ENCODE measurements at places on chromosomes 7 and 10.

GRCh38 chr10:87079106-87079836, 15.4 kb downstream of the GLUD1 start:
- no peak for DNase-seq

DNA sequence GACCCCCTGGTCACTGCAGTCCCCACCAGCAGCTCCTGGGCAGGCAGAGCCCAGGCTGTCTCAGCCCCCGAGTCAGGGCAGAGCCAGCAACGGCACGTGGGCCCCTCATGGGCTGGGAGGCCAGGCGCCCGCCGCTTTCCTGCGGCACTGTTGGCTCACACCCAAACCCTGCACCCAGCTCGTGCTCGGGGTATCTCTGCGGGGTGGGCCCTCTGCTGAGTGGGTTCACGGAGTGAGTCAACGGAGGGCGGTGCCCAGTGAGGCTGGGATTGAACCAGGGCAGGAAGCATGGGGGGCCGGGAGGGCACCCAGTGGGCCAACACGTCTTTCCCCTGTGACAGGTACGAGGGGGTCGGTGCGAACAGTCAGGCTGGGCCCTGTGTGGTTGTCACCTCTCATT, 28.9 kb downstream of the ADAP1 start:
- no peak for DNase-seq

- DNase-seq, result no peak
Observed at GRCh38 chr7:131027287-131027773, 293.3 kb upstream of the KLF14 start.

- DNase-seq, result no peak
Observed at GRCh38 chr7:47576031-47576865, 5.7 kb downstream of the TNS3 start.

GRCh38 chr10:96964131-96964530, 132.0 kb downstream of the LCOR start:
- DNase-seq, result no peak

GRCh38 chr10:123398180-123398591, 244.0 kb downstream of the BUB3 start:
- DNase-seq, result no peak

DNA sequence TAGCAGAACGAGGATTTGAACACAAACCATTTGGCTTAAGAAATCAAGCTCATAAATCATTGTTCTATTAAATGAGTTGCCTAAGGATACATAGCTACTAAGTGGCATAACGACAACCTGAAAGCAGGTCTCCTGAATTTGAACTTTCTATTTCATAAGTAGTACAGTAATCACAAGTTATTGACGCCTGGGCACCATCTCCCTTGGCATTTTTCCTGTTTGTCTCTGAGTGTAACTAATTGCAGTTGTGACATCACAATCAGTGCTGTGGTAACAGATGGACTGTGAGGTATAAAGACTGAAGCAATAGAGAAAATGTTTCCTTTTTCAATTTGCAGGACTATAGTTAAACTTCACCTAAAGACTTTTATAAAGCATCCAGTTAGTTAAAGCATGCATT, 6.4 kb upstream of the CSTF2T start:
- no peak for DNase-seq

- no peak for DNase-seq
Observed at GRCh38 chr7:128151635-128152034, 89.4 kb upstream of the LEP start.

GRCh38 chr7:106283831-106284713, 711 bp downstream of the NAMPT start:
- peak; percentile 56 for DNase-seq

DNA sequence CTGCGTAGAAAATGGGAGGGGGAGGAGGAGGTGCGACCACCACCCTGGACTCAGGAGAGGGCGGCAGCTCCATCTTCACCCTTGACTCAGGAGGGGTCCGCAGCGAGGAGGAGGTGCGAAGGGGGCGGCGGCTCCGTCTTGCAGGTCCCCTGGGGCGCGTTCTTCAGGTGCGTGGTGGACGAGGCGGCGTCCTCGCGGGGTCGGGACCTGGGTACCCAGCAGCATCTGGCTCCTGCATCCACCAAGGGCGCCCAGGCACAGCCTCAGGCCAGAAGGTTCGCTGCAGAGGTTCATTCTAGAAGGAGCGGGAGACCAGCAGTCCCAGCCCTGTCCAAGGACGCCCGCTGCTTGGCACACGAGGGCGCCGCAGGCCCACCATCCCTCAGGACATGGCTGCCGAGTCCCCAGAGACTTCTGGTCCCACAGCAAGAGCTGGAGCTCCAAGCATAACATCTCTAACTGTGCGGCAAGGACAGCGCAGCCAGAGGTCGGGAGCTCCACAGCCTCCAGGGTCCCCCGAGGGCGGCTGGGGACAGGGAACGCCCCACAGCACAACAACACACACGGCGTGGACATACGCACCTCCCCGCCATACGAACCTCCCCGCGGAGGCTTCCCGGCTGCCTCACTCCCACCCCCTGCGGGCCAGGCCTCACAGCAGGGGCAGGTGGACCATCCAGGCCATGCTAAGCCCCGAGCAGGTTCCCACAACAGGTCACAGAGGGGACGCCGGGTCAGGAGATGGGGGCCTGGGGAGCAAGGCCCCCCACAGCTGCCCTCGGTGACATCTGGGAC, 16.8 kb upstream of the DPYSL4 start:
- DNase-seq, result no peak

DNA sequence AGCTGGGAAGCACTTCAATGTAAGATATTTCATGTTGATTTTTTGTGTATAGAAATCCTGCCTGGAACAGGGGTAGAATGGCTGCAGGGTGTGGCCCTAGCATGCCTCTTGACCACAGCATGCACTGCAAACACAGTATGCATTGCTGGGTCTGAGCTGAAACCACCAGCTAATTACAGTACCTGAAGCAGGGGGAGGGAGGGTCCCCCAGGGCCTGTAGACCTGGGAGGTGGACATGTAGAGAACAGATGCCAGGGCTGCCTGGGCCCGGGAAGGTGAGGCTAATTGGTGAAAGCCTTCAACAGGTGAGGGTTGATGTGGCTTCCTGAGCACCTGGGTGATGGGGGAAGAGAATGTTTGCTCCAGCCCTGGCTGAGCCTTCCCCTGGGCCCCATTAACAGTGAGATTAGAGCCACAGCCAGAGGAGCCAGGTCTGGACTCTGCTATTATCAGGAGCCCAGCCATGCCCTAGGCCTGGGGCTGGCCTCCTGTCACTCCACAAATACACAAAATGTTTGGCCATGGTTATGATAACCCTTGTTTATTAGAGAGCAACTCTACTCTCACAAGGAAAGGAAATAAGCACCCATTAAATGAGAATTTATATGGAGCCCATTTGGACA, 83.3 kb downstream of the PLXNA4 start:
- DNase-seq, result peak; percentile 56

- DNase-seq, result no peak
Observed at GRCh38 chr10:72340510-72341261, 14.0 kb downstream of the DNAJB12 start.

GRCh38 chr7:43658718-43659548, 70.4 kb downstream of the COA1 start:
- no peak for DNase-seq

DNA sequence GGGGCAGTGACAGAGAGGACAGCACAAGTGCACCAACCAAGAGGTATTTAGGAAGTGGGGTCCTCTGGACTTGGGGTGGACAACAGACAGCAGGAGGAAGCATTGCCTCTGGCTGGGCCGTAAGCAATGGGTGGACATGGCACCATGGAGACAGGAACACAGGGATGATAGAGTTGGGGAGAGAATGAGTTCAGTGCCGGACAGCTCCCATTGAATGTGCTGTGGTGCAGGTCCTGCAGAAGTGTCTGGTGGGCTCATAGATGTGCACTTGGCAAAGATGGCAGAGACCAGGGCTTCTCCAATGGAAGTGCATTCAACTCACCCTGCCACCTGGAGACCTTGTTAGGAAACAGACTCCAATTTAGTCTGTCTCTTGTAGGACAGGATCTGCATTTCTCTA, 341.5 kb upstream of the ZMIZ1 start:
- DNase-seq, result no peak

DNA sequence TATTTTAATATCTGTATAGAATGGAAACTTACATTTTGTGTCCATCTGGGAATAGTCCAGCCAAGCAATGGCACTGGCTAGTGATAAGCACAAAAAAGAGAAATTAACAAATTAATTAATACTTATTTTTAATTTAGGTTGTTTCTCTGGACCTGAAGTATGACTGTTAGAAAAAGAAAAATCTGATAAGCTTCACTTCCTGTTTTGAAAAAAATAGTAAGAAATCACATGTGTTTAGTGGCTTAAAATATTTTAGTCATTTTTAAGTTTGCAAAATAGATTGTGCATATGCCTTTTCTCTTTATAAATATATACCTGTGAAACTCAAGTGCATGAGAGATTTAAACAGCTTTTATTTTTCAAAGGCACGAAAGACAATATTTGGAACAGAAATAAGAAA, 50.1 kb upstream of the CREB5 start:
- no peak for DNase-seq

- no peak for DNase-seq
Observed at GRCh38 chr10:94133239-94133638, 139.5 kb downstream of the PLCE1 start.

GRCh38 chr10:79113827-79114226, 45.1 kb downstream of the ZMIZ1 start:
- DNase-seq, result no peak

DNA sequence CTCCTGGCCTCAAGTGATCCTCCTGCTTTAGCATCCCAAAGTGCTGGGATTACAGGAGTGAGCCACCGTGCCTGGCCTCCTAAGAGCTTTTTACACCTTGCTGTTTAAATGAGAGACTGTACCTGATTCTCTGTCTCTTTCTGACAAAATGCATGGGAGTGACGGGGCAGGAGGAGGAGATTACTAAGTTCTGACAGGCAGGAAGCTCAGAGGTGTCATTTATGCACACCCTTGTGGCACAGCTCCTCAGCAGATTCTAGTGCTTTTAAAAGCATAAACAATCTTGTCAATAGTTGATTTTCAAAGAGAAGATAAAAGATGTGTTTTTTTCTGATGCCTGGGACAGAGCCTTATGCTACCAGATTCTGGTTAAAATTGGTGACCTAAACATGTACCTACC, 39.7 kb upstream of the STEAP4 start:
- DNase-seq, result no peak

DNA sequence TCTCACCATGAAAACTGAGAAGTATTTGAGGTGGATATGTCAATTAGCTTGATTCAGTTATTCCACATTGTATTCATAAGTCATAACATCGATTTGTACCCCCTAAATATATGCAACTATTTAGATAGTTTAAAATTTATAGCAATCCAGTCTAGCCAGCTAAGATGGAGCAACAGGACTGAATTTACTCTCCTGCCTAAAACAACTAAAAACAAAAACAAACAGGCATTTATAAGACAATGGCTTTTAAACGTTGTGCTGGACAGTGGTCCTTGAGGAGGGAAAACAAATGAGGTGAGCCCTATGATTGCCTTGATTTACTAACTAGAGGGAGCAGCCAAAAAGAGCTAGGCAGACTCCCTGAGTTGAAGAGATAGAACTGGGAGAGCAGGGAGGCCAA, 814 bp upstream of the GPAM start:
- no peak for DNase-seq

DNA sequence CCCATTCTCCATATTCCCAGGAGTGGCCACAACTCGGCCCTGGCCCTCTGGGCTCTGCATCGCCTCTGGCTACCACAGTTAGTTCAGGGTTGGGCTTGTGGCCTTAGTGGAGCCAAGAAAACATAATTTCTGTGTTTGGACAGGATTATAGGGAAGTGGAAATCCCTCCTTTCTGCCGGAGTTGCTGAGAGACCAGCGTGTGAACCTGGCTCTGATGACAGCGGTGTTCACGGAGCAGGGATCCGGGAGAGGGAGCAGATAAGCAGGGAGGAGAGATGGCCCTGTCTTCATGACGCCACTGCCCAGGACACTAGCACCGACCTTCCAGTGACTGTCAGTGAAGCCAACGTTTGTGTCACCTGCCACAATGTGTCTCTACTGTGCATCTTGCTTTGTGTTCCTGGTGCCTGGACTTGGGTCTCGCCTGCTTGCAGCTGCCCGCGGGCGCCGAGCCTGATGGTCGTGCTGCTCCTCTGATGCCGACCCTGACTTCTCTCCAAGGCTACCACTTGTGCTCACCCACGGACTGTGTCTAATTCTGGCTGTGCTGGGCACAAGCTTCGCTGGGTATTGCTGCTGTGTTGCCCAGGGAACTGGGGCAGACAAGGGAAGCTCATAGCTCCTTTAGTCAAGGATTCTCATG, 67.0 kb upstream of the VIPR2 start:
- DNase-seq, result no peak

GRCh38 chr7:335358-336148, 45.6 kb downstream of the FOXL3 start:
- DNase-seq, result no peak

DNA sequence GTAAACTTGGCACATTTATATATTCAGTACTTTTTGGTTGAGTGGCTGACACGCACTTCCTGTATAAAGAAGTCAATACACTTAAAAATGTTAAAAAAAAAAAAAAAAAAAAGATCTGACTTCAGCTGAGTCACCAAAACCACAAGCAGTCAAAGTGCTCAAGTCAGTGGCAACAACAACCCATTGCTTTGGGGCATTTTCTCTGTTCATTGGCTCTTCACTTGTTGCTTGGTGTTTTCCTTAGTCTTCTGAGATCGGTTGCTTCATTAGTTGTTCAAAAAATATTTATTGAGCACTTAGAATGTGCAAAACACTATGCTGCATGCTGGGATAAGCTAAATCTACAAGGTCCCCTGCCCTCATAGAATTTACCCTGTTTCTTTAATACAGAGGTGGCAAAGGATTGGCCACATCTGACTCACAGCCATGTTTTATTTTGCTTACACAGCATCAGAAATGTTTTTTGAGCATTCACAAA, 63.7 kb downstream of the ZNRF2 start:
- DNase-seq, result no peak
